Glutamatergic neuron (in vitro differentiated cells): ENCODE measurements at places on chromosomes 6 and 20. TPM values are rescaled to one million over a fixed set of nuclear protein-coding genes. Genes with fewer than 3 reads are reported as not detected.

DNA sequence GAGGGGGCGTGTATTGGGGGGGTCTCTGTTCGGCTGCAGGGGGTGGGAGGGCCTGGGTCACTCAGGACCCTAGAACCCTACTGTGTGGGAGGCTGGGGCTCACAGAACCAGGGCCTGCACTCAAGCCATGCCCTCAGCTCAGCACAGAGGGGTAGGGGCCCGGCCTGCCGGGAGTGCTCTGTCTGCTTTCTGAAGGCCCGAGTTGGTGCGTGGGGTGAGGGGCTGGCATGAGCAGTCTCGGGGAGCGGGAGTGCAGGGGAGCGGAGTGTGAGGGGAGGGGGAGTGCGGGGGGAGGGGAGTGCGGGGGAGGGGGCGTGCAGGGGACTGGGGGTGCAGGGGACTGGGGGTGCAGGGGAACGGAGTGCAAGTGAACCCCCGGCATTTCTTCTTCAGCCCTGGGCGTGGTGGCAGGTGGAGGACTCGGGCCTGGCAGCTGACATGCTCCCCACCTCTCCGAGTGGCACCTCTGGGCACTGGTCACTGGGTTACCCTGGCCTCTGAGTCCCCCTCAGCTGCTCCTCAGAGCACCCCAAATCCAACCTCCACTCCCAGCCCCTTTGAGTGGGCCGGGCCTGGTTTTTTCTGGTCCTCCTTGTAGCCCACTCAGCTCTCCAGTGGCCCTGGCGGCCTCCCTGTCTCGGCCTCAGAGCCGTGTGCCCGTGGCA lies 1.0 kb downstream of the COL20A1 start:
- no peak for DNase-seq

GRCh38 chr20:37523911-37524700 lies 3.1 kb downstream of the NNAT start:
- DNase-seq = no peak

GRCh38 chr6:52839124-52840055 lies 1.2 kb downstream of the GSTA5 start:
- peak; percentile 74 for DNase-seq

Gene TNFAIP3
- total RNA-seq = 2.2 TPM

- no peak for DNase-seq
These were observed 26.2 kb upstream of the SRF start for GRCh38 chr6:43144879-43145278.

- no peak for DNase-seq
These were observed 122.1 kb upstream of the DOK5 start for GRCh38 chr20:54353292-54353691.

Gene CTAGE9
- not detected for total RNA-seq

DNA sequence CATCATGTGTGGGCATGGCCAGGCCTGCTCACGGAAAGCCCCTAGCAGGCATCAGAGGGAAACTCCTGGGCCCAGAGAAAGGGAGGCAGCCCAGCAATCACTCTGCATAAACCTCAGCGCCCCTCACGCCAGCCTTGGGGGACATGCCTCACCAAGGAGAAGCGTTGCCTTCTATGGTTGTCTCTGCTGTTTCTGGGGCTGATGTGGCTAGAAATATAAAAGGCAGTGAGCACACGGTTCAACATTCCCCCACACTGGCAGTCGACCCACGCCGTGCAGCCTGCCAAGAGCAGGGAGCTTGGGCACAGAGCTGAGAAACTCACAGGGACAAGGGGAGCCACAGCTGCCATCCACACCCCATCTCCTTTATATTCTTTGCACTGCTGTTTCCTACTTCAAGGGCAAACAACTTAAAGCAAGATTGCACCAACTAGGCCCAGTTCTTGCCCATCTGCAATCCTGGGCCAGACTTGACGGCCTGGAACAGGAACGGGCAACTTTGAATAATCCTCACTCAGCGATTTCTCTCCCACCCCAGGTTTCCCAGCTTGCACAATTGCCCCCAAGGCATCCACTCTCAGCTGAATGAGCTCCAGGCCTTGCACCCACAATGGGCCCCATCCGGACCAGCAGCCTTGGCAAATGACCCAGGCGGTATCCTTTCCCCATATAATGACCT lies 35.5 kb upstream of the FOXC1 start:
- DNase-seq = no peak

Gene OR12D1
- total RNA-seq = not detected

- no peak for DNase-seq
These were observed 14.0 kb downstream of the SGK1 start for GRCh38 chr6:134303891-134304290.

DNA sequence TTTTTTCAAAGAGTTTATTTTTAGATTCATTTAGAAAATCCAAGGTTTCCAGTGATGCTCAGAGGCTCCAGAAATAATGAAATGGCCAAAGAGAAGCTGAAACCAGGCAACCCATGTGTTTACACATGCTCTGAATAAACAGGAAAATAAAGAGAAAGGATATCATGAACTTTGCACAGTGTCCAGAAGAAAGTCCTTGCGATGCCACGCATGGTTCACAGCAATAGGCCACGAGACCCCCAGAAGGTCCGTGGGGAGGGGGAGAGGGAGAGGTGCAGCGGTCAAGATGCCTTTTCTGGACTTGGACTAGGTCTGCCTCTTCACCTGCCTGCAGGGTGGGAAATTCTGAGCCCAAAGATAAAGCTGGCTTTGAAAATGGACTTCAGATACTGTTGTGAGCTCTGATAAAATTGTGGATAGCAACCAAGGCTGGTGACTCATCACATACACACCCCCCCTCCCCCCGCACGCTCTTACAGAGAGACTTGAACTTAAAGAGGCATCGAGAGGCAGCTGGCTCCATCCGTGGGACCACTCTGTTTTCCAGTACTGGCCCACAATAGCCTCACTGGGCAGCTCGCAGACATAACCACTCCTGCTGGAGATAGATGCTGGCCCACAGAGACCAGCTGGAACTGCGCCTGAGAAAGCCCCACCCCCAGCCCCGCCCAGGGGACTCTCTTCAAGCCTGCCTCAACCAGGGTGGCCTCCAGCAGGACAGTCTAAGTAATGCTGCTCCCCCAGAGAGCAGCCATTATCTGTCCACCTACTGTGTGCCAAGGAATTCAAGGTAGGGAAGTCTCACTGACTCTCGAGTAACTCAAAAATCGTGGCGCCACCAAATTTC lies 21.2 kb upstream of the NFATC2 start:
- peak; percentile 28 for DNase-seq

GRCh38 chr20:35907017-35907701 lies 47.1 kb downstream of the SCAND1 start:
- no peak for DNase-seq
